ENCODE measurements at places on chromosomes 6 and 20. TPM values are rescaled to one million over a fixed set of nuclear protein-coding genes. Genes with fewer than 3 reads are reported as not detected.

- DNase-seq = no peak
These were observed 81.7 kb downstream of the COL9A1 start for GRCh38 chr6:70221025-70221714.

DNA sequence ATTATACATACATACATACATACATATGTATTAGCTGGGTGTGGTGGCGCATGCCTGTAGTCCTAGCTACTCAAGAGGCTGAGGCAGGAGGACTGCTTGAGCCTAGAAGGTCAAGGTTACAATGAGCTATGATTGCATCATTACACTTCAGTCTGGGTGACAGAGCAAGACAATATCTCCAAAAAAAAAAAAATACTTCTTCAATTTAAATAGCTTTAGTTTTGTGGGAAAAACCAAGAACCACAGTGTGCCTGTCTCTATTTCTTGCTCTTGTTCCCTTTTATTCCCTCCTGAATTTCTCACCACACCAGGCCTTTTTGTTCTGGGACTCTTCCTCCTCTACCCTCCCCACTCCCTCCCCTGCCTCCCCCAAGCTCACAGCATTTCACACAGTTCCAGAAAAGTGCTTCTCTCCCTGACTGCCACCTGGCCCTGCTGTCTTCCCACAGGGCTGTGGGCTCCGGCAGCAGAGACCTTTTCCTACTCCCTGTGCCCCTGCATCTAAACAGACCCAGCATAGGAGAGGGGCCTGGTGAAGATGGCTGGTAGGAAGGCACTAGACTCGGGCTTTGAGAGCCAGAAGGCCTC is 1.3 kb downstream of the C20orf203 start:
- no peak for DNase-seq

DNA sequence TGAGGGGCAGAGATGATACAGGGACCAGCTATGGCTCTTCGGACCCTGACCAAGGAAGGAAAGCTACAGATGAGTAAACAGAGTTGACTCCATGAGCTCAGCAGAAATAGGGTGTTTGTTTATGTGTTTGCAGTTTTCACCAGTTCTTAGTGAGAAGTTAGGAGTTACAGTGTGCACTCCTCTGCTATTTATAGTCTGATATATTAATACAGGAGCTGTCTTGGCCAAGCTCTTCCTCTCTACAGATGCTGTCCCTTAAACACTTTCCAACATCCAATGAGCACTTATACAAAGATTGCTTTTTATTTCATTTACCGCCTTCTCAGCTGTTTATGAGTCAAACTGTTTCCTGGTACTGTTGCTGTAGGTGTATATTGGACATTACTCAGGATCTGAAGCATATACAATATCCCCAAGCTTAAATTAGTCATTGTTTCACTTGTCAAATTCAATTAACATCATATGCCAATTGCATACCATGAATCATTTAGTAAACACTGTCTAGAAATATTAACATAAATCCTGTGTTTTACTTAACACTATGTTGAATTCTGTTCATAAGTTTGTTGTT is 618.0 kb downstream of the PRKN start:
- no peak for DNase-seq

DNA sequence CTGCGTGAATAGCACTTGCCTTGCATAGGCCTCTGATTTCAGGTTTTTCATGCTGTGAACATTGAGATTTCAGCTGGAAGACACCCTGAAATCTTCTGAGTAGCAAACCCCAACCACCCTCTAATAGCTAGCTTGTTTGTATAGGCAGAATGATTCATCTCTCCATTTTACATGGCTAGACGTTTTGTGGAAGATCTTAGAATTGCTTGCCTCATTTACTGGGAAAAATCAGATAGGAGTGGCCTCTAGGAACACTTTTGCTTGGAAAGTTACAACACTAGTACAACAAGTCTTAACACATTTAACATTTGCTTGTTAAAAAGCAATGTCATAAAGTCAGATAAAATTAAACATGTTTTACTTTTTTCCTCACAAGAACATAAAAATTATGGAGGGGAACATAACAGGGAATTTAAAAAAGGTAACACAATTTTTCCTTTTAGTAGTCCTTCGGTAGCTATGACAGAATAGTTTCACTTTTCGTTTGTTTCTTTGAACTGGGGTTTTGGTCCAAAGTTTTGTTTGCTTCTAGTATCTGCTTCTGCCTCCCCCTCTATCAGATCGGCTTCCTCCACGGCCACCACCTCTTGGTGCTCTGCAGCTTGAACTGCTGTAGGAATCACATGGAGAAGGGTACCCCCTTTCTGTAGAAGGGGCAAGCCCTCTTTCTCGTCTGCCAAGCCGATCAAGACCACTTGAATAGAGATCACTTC is 102.2 kb upstream of the PTCHD4 start:
- DNase-seq = peak; percentile 40

- DNase-seq = no peak
These were observed 323.8 kb upstream of the NOX3 start for GRCh38 chr6:155779456-155779855.

GTF2H4 gene
- 24.4 TPM for polyA plus RNA-seq

DNA sequence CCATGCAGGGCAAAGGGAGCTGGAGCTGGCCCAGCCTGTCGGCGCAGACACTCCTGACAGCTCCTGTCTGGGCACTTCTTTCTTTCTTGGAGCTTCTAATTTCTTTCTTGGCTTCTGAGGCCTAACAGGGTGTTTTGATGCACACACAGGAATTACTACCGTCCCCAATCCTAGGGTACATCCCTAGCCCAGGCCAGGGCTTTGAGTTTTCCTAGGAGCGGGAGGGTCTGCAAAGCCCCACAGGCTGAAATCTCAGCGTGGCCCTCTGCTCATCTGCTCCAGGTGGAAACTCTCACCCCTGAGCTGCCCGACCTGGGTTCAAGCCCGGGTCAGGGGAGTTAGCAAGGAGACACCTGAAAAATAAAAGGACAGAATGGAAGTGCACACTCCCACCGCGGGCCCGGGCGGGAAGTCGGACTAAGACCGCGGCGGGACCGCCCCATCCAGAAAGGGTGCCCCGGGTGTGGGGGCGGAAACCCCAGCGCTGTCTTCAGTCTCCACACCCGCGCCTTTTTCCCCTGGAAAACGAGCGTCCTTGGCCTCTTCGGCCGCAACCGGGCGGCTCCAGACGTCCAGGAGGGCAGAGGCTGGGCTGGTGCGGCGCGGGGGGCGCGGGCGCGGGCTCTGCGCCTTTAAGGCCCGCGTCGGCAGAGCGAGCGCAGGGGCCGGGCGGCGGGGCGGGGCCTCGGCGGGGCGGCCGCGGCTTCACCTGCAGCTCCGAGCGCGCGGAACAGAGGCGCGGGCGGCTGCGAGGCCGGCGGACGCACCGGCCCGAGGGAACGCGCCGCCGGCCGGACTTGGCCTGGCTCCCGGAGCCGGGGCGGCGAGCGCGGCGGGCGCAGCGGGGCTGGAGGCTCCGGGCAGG is at the start of gene CDH4:
Gene CDH4 (plus strand): TSS at position 733 of the 865 bp plus-strand sequence.
- DNase-seq = no peak

- no peak for DNase-seq
These were observed 122.1 kb upstream of the TRAF3IP2 start for GRCh38 chr6:111727802-111728201.

DNA sequence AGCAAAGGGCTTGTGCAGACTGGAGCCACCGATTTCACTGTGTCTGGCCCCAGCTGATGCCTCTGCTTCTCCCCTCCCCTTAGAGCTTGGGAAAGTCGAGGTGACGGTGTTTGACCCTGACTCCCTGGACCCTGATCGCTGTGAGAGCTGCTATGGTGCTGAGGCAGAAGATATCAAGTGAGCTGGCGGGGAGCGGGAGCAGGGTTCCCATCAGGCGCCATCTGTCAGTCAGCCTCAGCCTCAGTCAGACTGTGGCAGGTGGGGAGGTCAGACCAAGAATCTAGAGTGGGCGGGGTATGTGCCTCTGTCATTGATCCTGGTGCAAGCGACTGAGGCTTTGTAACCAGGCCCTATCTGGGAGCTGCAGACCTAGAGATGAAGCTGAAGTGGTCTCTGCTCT is 5.5 kb downstream of the ERGIC3 start:
- no peak for DNase-seq

RIMS4 gene
- 4.1 TPM for polyA plus RNA-seq

GRCh38 chr20:60792941-60793340 is 459.1 kb upstream of the CDH4 start:
- no peak for DNase-seq

MAN1A1 gene
- polyA plus RNA-seq = 123 TPM

CALHM5 gene
- 0.91 TPM for polyA plus RNA-seq

FLRT3 gene
- polyA plus RNA-seq = 96.3 TPM

- DNase-seq = no peak
These were observed 16.2 kb upstream of the FRMD1 start for GRCh38 chr6:168095171-168095691.

VEGFA gene
- polyA plus RNA-seq = 198 TPM

SLC22A2 gene
- polyA plus RNA-seq = 0.04 TPM

GRCh38 chr6:111585974-111586315 is 19.7 kb downstream of the TRAF3IP2 start:
- DNase-seq = no peak

- no peak for DNase-seq
These were observed 53.9 kb downstream of the PXDC1 start for GRCh38 chr6:3697609-3698008.

- DNase-seq = peak; percentile 41
These were observed 274.3 kb downstream of the CD109 start for GRCh38 chr6:73969971-73970970.

DNA sequence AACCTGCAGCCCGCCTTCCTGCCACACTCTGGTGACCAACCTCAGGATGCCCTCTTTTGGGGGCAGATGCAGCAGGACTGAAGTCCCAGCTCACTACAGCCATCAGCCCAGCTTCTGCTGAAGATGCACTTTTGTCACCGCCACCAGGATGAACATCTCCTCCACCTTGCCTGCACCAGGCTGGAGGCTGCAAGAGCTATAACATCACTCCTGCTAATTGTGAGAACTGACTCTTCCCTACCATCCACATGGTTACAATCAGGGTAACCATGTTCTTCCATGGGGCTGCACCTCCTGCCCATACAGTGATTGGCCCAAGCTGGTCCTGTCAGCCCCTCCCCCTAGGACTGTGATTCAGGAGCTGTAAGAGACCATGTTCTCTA is 2.0 kb upstream of the ACTL10 start:
- no peak for DNase-seq

FOXP4 gene
- 129 TPM for polyA plus RNA-seq

SMLR1 gene
- 48.7 TPM for polyA plus RNA-seq

MICB gene
- 0.73 TPM for polyA plus RNA-seq

ENPP1 gene
- 9.5 TPM for polyA plus RNA-seq

ADRM1 gene
- polyA plus RNA-seq = 50.4 TPM

DNA sequence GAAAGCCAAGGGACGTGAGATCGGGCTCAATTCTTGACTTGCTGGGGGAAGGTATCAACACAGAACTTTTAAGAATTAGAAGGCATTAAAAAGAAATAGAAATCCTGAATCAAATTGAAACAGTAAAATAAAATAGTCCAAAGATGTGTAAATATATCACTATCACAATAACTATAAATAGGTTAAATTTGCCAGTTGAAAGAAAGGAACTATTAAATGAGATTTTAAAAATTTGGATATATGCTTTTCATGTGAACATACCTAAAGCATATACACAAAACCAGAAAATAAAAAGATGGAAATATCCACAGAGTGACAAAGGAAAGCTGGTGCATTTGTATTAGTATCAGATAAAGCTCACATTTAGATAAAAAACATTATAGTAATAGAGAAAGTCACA is 152.4 kb upstream of the ESR1 start:
- DNase-seq = no peak

C6orf163 gene
- 3.1 TPM for polyA plus RNA-seq

- DNase-seq = no peak
These were observed 32.1 kb downstream of the CEP250 start for GRCh38 chr20:35487479-35487878.

PSMB9 gene
- 21.7 TPM for polyA plus RNA-seq

GRCh38 chr6:169627736-169628607 is 73.9 kb downstream of the WDR27 start:
- no peak for DNase-seq

- no peak for DNase-seq
These were observed 20.4 kb upstream of the SYNJ2 start for GRCh38 chr6:157961153-157961831.

DNA sequence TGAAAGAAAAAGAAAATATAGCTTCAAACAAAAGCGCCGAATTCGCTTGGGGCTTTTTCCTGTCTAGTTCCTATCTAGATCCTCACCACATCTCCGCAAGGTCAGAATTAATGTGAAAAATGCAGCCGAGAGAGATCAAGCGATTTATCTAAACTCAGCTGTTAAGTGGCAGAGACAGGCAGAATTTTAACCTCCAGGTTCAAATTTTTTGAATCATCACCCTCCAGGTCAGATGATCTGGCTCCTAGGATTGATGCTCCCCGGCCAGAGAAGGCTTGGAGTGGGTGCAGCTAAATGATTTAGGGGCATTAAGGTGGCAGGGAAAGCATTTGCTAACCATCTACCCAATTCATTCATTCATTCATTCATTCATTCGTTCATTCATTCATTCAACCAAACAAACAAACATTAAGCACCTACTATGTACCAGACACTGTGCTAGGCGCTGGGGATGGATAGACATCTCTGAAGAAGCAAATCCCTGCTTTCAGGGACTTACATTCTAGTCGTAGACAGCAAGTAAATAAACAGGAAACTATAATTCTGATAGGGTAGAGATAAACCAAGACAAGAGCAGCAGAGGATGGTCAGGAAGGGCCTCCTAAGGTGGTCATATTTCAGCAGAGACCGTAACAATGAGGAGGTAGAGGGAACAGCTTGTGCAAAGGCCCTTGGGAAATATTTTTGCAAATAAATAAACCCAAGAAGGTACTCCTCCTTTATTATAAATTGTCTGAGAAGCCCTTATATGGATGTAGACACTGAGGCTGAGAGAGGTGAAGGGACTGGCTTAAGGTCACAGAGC is 672 bp upstream of the UBE2V1 start:
- DNase-seq = no peak

- DNase-seq = no peak
These were observed 471.9 kb downstream of the QKI start for GRCh38 chr6:163886428-163886827.

GRCh38 chr6:34179106-34179720 is 33.3 kb upstream of the GRM4 start:
- DNase-seq = no peak

DNA sequence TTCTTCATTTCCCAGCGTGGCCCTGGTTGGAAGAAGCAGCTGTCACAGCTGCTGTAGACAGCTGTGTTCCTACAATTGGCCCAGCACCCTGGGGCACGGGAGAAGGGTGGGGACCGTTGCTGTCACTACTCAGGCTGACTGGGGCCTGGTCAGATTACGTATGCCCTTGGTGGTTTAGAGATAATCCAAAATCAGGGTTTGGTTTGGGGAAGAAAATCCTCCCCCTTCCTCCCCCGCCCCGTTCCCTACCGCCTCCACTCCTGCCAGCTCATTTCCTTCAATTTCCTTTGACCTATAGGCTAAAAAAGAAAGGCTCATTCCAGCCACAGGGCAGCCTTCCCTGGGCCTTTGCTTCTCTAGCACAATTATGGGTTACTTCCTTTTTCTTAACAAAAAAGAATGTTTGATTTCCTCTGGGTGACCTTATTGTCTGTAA is 292.7 kb downstream of the ESR1 start:
- DNase-seq = no peak

C4B gene
- polyA plus RNA-seq = 91.2 TPM

RNGTT gene
- polyA plus RNA-seq = 9.6 TPM

Data from large intestine (tissue), 12 donors.